ENCODE measurements at places on chromosomes 3 and 15. TPM values are rescaled to one million over a fixed set of nuclear protein-coding genes. Genes with fewer than 3 reads are reported as not detected.
A peak's percentile ranks its signal among the peaks of the same experiment; 100 is the strongest.

The LTF gene
- 0.41 TPM for total RNA-seq

DNA sequence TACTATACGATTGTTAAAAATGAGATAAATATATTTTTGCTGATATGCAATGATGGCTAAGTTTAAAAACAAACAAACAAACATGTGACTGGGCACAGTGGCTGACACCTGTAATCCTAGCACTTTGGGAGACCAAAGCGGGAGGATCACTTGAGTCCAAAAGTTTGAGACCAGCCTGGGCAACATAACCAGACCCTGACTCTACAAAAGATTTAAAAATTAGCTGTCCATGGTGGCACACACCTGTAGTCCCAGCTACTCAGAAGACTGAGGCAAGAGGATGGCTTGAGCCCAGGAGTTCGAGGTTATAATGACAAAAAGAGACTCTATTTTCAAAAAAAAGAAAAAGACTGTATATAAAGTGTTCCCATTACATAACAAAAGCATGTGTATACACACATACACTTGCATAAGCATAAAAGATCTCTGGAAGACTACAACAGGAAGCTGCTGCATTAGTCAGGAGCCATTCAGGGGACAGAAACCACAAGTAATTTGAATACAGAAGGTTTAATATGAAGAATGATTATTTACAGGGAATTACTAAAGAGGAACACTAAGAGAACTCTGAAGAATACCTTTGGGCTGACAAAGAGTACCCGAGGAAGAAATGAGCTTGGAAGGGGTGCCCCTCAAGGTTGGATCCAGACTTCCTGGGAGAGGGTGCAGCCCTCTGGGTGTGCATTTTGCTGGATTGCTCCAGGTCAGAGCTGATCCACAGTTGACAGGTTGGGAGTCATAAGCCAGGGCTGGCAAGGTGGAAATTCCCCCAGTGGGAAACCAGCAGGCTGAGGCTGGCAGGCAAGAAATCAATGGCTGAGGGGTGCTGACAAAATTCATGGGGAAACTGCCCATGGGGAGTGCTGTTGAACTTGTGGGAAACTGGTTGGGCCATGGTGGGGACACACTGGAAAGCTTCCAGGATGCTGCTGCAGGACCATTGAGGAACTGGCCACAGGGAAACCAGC, 9.3 kb upstream of the TM4SF18 start:
- no peak for DNase-seq

- DNase-seq: no peak
Observed at GRCh38 chr3:191244242-191244867, 45.3 kb downstream of the OSTN start.

The SLC28A1 gene
- total RNA-seq: not detected

The FAIM gene
- total RNA-seq: 26.9 TPM

The CLDN16 gene
- 1.6 TPM for total RNA-seq

- no peak for DNase-seq
Observed at GRCh38 chr3:177451301-177451750, 254.0 kb upstream of the TBL1XR1 start.

The OR5K1 gene
- not detected for total RNA-seq

The LRCH3 gene
- total RNA-seq: 71.7 TPM

GRCh38 chr3:28134792-28135375, 106.5 kb upstream of the CMC1 start:
- DNase-seq: no peak

DNA sequence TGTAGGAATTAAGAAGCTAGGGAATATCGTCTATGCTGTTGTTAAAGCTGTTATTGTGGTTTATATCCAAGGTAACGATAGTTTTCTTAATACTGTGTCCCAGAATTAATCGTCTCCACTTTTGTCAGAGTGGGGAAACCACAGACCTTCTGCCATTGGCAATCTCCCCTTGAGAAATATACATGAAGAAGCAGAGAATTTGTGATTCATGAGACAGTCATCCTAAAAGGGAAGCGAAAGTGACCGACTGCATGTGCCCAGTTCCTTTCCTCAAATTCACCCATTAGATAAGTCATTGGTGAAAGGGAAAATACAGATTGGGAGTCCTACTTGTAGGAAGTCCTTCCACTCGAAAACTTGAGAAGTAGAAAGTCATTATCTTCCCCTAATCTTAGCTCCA, 26.6 kb downstream of the DIPK2A start:
- DNase-seq: no peak

DNA sequence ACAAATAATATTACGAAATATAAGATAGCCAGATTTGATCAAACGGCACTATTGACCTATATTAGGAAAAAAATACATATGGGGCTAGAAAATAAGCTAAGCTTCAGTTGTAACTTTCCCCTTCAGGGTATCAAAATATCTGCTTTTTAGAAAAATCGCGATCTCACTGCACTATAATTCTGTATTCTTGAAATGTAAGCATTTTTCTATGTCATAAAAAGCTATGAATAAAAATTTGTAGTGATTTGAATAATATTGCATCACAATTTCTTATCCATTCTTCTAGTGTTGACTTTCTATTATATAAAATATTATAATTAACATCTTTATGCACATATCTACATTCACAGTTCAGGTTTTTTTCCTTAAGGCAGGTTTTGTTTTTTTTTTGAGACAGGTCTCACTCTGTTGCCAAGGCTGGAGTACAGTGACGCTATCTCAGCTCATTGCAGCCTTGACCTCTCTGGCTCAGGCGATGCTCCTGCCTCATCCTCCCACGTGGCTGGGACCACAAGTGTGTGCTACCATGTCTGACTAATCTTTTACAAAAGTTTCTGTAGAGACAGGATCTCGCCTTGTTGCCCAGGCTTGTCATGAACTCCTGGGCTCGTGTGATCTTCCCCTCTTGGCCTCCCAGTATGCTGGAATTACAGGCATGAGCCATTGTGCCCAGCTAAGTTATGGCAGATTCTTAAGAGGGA, 21.6 kb downstream of the EMC4 start:
- no peak for DNase-seq

The CCDC14 gene
- total RNA-seq: 83.6 TPM

DNA sequence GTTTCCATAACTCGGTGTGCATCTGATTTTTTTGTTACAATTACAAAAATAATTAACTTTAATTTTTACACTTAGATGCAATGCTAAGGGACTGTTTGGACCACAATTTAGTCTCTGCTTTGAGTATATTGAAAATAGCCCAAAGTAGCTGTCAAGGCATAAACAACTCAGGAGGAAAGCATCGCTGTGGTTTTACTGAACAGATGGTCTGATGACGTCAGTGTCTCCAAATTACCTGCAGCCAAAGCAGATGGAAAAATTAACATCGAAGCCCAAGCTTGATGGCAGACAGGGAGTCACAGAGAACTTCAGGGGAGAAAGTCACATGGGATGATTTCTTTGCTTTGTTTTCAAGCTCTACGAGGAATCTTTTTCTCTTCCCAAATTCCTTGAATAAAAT, 83.1 kb upstream of the PLCL2 start:
- no peak for DNase-seq

DNA sequence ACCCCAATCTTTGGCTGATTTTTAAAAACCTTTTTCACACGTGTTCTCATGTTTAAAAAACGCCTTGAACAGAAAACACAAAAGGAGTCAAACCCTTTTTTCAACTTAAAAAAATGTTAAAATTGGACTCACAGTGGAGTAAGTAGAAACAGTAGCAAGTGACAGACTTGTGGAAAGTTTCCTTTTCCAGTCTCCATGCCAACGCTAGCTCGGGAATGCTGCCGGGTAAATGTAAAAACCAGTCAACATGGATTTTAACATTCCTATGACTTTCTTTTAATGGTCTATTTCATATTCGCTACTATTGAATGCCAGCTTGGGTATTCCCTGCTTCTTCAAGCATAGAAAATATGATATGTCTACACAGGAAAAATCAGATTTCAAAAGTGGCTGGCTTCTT, 1.6 kb upstream of the PROK2 start:
- no peak for DNase-seq

- no peak for DNase-seq
Observed at GRCh38 chr15:73522011-73522410, 79.0 kb downstream of the REC114 start.

The RTP1 gene
- total RNA-seq: 0.41 TPM

DNA sequence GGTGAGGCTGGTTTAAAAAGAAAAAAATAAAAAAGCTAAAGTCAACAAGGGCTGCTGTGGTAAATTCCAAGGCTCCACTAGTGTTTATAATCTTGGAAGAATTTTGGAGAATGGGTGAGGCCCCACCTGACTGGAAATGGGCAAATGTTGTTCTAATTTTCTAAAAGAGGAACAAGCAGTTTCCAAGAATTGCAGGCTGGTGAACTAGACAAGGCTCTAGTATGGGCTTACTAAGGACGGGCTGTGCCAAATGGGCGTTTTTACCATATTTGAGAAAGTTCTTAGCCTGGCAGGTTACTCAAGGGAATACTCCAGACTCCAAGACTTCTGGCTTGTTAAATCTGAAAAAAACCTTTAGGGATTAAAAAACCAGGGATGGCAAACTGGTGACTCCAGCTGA, 67.0 kb upstream of the ABHD2 start:
- DNase-seq: no peak

- DNase-seq: no peak
Observed at GRCh38 chr3:151537726-151538125, 76.9 kb upstream of the IGSF10 start.

DNA sequence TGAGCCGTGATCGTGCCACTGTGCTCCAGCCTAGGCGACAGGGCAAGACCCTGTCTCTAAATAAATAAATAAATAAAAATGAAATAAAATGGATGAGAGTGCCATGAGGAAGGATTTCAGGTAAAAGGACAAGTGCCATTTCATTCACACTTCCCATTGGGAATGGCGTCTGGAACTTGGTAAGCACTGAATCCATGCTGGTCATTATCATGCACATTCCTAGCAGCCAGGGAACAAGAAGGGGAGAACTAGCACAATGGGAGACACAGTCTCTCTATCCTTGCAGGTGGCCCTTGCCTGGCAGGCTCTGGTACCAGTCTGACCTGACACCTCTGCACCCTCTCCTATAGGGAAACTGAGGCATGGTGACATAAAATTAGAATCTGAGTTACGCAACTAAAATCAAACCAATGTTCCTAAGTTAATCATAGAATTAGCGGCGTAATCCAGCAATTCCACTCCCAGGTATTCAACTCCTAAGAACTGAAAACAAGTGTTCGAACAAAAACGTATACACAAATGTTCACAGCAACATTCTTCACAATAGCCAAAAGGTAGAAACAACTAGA, 70.8 kb upstream of the MFGE8 start:
- DNase-seq: no peak

GRCh38 chr3:164224126-164224525, 854.2 kb downstream of the SI start:
- no peak for DNase-seq

The MYLK gene
- 6.1 TPM for total RNA-seq

- peak; percentile 48 for DNase-seq
Observed at GRCh38 chr3:134197681-134198261, 52.9 kb downstream of the RYK start.

GRCh38 chr3:161100994-161101393, 4.2 kb downstream of the B3GALNT1 start:
- DNase-seq: no peak

The NR2E3 gene
- total RNA-seq: not detected

The MRAS gene
- 66.0 TPM for total RNA-seq

The LMLN gene
- 13.5 TPM for total RNA-seq

- DNase-seq: no peak
Observed at GRCh38 chr15:44666210-44667038, 3.0 kb upstream of the SPG11 start.

DNA sequence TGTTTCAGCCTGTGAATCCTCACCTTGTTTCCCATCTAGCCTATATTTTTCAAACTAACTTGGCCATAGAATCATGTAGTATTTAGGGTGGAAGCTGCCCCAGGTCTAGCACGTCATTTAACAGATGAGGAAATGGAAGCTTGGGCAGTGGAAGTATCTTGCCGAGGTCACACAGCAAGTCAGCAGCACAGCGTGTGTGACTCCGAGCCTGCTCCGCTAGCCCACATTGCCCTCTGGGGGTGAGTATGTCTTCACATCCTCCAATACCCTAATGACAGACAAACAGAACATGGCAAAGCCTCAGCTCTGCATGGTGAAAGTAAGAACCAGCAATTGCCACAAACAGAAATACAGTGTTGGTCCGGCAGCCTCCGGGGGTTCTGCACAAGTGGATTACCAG, 2.2 kb upstream of the CCR5 start:
- DNase-seq: no peak

- no peak for DNase-seq
Observed at GRCh38 chr3:187507266-187507665, 139.1 kb downstream of the RTP4 start.

DNA sequence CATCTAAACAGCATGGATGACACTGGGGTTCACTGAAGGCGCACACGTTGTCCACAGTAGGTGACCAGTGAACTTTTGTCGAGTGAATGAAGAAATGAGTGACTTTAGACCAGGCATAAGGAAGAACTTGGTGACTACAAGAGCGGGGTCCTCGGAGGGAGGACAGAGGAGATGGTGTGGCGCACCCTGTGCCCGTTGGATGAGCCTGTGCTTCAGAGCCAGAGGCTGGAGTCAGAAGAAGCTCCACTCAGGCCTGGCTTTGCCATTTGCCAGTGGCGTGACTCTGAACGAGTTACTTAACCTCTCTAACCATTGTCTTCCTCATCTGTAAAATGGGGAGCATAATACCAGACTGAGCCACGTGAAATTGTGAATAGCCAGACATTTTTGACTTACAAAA, 42.2 kb downstream of the MUC4 start:
- no peak for DNase-seq

GRCh38 chr15:28984421-28985315, 98.9 kb downstream of the APBA2 start:
- peak; percentile 39 for DNase-seq

DNA sequence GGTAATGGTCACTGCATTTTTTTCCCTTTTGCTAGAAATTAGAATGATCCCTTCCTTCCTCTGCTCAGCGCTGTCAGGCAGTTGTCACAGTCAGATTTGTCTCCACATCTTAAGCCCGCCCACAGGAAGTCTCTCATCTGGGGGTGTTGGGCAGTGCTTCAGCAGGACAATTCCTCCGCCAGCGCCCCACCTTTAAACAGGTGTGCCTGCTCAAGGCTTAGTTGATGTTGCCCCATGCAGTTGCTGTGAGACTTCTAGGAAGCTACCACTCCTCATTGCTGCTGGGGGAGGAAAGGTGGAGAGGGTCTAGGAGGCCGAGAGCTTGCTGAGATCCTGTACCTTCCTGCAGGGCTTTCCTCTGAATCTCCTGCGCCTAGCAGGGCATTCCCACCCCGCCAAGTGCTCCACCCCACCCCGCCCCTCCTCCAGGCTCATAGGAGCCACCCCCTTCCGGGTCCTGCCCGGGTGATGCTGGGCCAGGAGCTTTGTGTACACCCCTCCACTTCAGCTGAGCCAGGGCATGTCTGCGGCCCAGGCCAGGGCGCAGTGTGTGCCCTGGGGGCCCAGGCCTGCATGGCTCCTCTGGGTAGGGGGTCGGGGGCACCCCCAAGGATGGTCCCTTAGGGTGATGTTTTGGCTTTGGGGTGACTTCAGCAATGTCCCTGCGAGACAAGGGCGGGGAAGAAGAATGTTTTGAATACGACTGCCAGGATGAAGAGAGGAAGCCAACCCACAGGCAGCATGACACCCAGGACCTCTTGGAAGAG, 68.7 kb downstream of the TRAK1 start:
- no peak for DNase-seq

GRCh38 chr3:195209083-195209846, 61.7 kb downstream of the XXYLT1 start:
- no peak for DNase-seq

The CLEC3B gene
- total RNA-seq: 24.1 TPM

The PGBD4 gene
- total RNA-seq: 4.5 TPM

Data from frontal cortex (tissue), 4 donors.